IPS DF 6.9 (cell line): ENCODE measurements at places on chromosomes 4 and X.

GRCh38 chr4:23835774-23836478 lies 53.9 kb downstream of the PPARGC1A start:
- no peak for DNase-seq

DNA sequence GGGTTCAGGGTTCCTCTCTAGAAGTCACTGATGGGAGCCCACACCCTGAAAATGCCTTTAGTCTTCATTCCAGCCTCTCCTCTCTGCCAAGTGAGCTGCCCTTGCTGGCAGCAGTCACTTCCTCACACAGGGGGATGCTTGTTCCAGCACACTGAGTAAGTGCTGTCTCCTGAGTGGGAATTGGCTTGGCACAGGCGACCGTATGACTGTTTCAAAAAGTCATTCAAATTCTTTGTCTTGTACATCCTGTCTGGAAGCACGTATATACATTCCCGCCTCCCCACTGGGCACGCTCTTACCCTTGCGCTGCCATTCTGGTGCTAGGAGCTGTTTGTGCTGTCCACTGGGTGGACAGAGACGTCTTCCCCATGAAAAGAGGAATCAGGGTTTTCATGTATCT lies 40.2 kb upstream of the CD99 start:
- no peak for DNase-seq

DNA sequence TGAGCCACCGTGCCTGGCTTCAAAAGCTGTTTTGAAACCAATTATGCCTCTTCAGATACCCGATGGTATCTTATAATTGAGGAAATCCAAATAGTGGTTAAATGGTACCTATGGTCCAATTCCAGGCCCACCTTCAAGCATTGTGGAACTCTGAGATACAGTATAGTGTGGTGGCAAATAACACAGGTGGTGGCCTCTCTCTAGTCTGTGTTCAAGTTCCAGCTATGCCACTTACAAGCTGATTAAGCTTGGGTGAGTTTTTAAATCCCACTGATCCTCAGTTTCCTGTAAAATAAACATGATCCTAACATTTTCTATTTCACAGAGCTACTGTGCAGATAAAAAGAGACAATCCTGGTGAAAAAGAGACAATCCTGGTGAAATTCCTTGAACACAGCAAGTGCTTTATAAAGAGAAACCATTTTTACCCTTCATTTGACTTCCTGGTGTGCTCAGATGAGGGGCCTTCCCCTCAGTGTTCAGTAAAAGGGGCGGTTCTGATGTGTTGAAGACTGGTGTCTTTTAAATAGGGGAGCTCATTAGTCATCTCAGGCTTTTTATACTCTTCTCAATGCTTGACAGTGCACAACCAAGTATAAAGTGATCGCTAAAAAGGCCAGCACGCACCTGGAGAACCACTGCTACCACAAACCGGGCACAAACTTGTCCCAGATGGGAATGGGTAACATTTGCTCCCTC lies 30.8 kb upstream of the CD40LG start:
- no peak for DNase-seq

- no peak for DNase-seq
Measured at GRCh38 chr4:182627996-182628395, 289.2 kb downstream of the DCTD start.

DNA sequence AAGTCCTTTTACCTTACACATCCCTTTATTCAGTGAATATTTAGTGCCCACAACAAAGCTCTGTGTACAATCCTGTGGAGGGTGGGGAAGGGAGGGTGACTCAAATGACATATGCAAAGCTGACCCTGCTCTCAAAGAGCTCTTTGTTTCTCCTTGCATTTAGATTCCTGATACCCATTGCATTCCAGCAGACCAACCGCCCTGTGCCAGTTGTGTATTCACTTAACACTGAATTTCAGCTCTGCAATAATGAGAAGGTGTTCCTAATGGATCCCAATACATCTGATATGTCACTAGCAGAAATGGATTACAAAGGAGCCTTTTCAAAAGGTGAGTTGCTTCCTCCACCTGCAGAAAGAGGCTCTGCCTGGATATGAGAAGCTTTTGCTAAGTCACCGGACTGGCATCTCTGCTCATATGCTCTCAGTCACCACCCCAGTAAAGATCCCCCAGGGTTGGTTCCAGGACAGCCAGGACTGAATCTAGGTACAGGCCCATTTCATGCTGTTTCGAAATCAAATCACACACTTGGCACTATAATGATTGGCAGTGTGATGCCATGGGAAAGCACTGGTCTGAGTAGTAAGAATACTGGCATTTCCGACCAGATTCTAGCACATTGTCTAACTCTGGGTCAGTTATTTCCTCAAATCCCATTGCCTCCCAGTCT lies 17.1 kb upstream of the ANXA3 start:
- DNase-seq, result no peak

DNA sequence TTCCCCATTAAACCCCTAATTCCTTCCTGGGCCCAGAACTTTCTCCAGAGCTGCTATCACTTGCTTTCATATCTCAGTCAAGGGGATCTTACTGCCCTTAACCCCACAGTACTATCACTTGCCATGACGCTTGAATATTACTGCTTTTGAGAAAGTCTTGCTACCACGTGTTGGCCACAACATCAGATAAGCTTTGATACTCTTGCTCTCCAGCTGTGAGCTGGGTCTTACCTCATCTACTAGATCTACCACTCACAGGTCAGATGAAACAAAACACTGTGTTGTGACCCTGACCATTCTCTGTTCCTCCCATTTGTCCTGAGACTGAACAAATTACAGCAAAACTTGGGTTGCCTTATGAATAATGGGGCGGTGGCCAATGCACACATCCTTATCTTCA lies 12.1 kb upstream of the TAPT1 start:
- no peak for DNase-seq

DNA sequence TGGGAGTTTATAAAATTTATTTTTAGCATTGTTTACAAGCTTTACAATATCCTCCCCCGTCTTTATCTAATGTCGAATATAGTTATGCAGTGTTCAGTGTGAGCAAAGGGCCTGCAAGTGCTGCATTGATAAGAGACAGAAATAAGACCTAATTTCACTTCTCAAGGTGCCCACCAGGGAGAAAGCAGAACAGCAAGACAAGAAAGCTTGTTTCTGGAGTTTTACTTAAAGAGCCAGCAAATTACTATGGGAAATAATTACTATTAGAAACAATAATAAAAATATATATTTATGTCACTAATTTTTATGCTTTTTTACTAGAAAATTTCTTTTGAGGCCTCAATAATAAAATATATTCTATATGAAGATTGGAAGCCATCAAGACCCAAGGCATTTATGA lies 2677.7 kb downstream of the ARAP2 start:
- no peak for DNase-seq

DNA sequence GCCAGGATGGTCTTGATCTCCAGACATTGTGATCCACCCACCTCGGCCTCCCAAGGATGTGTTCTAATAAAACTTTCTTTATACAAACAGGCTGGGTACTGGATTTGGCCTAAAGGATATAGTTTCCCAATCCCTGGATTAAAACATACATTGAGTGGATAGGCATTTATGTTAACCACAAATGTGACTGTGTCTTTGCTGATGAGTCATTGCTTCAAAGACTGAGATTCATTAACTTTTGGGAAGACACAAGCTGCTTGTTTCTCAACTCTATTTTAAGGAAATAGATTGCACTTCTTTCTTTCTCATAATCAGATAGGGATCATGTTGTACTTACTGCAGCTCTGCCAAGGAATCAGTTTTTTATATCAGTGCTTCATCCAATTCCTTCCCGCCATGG lies 131.3 kb upstream of the AGA start:
- DNase-seq, result no peak

GRCh38 chr4:165294907-165295306 lies 32.6 kb upstream of the MSMO1 start:
- DNase-seq, result no peak

GRCh38 chrX:39985071-39985470 lies 112.7 kb downstream of the BCOR start:
- no peak for DNase-seq

- no peak for DNase-seq
Measured at GRCh38 chrX:13468096-13468495, 101.3 kb upstream of the EGFL6 start.

DNA sequence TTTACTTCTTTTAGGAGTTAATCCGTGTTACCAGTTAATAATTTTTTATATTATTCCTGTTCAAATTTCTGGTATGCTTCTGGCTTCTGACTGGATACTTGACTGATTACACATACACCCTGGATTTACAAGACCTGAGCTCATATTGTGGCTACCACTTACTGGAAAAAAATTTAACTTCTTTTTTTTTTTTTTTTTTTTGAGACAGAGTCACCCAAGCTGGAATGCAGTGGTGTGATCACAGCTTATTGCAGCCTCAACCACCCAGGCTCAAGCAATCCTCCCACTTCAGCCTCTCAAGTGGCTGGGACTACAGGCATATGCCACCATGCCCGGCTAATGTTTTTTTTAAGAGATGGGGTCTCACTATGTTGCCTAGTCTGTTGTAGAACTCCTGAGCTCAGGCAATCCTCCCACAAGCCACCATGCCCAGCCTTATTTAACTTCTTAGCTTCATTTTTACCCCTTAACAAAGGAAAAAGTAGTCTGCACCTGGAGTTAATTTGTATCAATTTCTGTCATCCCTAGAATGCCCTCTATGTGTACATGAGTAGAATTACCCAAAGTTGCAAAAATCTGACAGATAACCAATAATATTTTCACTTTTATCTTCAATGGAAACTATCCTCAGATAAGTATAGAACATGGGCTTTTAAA lies 50.3 kb downstream of the TMEM165 start:
- DNase-seq, result no peak

DNA sequence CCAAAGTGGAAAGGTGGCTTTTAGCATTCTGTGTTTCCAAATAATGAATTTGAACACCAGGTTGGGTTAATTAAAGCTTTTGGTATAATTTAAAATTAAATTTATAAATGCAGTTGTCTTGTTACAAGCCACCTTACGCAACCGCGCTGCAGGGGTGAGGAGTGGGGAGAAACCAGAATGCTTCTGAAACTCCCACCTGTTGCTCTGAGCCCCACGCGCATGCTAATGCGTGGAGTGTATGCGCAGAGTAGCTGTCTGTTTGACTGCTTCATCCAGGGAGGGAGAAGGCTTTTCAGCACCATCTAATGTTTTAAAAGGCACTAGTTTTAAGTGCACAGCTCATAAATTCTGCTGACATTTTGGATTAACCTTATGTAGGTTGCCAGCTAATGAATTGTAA lies 12.5 kb downstream of the OGT start:
- DNase-seq, result no peak

DNA sequence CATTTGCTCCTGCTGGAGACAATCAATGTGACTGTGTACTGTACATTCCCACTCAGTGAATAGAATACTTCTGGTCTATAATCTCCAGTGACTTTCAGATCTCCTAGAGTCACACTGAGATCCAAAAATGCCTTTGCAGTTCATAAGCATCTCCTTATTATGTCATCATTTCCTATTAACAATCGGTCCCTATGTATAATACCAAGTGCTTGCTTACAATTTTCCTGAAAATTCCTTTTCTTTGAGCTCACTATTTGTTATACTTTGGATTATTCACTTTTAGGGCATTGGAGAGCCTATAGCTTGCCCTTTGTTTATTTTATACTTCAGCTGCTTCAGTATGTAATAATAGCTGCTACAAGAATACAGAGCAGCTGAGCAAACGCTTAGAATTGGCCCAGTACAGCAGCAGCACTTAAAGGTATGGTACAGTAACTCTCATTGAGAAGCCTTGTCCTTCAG lies 313.0 kb downstream of the DCTD start:
- DNase-seq, result no peak

DNA sequence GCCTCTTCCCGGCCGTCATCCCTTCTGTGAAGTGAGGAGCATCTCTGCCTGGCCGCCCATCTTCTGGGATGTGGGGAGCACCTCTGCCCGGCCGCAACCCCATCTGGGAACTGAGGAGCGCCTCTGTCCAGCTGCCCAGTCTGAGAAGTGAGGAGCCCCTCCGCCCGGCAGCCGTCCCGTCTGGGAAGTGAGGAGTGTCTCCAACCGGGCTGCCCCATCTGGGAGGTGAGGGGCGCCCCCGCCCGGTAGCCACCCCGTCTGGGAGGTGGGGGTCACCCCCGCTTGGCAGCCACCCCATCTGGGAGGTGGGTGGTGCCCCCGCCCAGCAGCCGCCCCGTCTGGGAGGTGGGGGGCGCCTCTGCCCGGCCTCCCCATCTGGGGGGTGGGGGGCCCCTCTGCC lies 142.3 kb downstream of the LAS1L start:
- no peak for DNase-seq
